ENCODE measurements at places on chromosomes 6 and 20. TPM values are rescaled to one million over a fixed set of nuclear protein-coding genes. Genes with fewer than 3 reads are reported as not detected.

Gene ZBTB12
- total RNA-seq = 9.9 TPM

Gene UBE2C
- 1.7 TPM for total RNA-seq

Gene SNAP25
- not detected for total RNA-seq

Gene FOXF2
- total RNA-seq = not detected

Gene HLA-G
- total RNA-seq = not detected

Gene SLC12A5
- 5.3 TPM for total RNA-seq

- H3K27ac ChIP-seq = no peak overlapping the region
- DNase-seq = no peak
- H3K4me1 ChIP-seq = no peaks in the 10 kb centered on the region
Observed at GRCh38 chr6:72849346-72849745, 227.5 kb downstream of the KCNQ5 start.

- H3K4me1 ChIP-seq = no peaks in the 10 kb centered on the region
- peaks cover 14% of the 10 kb centered on the region for H3K27me3 ChIP-seq
- no peaks in the 10 kb centered on the region for H3K36me3 ChIP-seq
- no peak overlapping the region for H3K4me3 ChIP-seq
- no peak overlapping the region for H3K27ac ChIP-seq
- DNase-seq = no peak
Observed at GRCh38 chr20:58116505-58116904, 111.9 kb downstream of the ANKRD60 start.

GRCh38 chr6:32622545-32623401 is 14.4 kb upstream of the HLA-DQA1 start:
- no peaks in the 10 kb centered on the region for H3K27me3 ChIP-seq
- no peak overlapping the region for H3K27ac ChIP-seq
- DNase-seq = no peak
- H3K4me1 ChIP-seq = no peaks in the 10 kb centered on the region
- H3K36me3 ChIP-seq = no peaks in the 10 kb centered on the region

GRCh38 chr20:38113401-38114325 is 51.4 kb downstream of the TGM2 start:
- peaks cover 36% of the 10 kb centered on the region for H3K4me1 ChIP-seq
- peak; percentile 96 for DNase-seq
- H3K36me3 ChIP-seq = no peaks in the 10 kb centered on the region
- no peak overlapping the region for H3K4me3 ChIP-seq
- no peaks in the 10 kb centered on the region for H3K27me3 ChIP-seq

GRCh38 chr20:43833511-43834395 is 80.9 kb upstream of the TOX2 start:
- DNase-seq = no peak
- no peak overlapping the region for H3K4me3 ChIP-seq
- H3K36me3 ChIP-seq = no peaks in the 10 kb centered on the region
- H3K27ac ChIP-seq = no peak overlapping the region
- H3K4me1 ChIP-seq = no peaks in the 10 kb centered on the region

- H3K4me3 ChIP-seq = no peak overlapping the region
- H3K4me1 ChIP-seq = peaks cover 34% of the 10 kb centered on the region
- DNase-seq = peak; percentile 56
Observed at GRCh38 chr20:51525241-51526105, 17.0 kb downstream of the NFATC2 start.

GRCh38 chr6:110689275-110689935 is 125.9 kb downstream of the CDK19 start:
- no peak overlapping the region for H3K27ac ChIP-seq
- H3K4me3 ChIP-seq = no peak overlapping the region
- H3K27me3 ChIP-seq = peaks cover 7% of the 10 kb centered on the region

- H3K36me3 ChIP-seq = no peaks in the 10 kb centered on the region
- no peak for DNase-seq
- H3K27me3 ChIP-seq = no peaks in the 10 kb centered on the region
- H3K27ac ChIP-seq = peak overlapping the region; percentile 25
- no peak overlapping the region for H3K4me3 ChIP-seq
- peaks cover 10% of the 10 kb centered on the region for H3K4me1 ChIP-seq
Observed at GRCh38 chr6:82836022-82836575, 229.5 kb downstream of the UBE3D start.

DNA sequence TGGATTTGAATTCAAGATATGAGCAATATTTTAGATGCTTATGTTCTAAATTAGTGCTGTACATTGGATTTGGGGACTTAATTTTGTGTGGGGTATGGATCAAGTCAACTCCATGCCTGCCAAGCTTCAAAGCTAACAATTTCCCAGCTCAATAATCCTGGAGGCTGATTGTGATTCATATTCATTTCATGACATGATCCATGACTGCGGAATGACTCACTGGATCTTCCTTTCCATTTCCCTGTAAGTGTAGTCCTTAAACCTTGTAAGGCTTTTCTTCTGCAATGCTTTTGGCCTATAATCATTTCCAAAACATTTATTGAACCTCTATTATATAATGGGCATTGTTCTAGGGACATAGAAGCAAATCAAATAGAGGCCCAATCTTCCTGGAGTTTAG is 44.7 kb upstream of the CCN2 start:
- no peak overlapping the region for H3K4me3 ChIP-seq
- H3K27ac ChIP-seq = no peak overlapping the region

DNA sequence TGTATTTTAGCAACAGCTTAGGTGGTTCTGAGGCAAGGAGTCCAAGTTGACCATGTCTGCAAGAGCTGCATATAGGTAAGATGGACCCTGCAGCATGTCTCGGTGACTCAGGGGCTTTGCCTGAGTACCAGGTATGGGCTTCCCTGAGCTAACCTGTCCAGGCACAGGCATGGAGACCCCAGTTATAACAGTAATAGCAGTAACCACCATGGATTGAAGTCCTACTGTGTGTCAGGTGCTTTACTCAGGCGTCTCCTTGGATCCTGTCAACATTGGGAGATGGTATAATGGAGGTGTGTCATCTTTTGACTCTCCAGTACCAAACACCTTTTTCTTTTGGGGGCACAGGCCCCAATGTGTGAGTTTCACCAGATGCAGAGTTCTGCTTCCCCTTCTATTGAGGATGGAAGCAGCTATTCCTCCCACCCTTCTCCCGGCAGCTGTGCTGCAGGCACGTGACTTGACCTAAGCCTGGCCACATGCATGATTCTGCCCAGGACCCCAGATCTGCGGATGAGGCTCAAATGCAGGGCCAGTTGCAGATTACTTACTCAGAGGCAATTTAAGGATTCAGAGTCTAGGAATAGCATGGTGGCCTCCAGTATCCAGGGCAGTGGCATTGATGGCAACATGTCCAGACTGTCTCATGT is 13.8 kb downstream of the TREM1 start:
- H3K27me3 ChIP-seq = peaks cover 32% of the 10 kb centered on the region
- no peaks in the 10 kb centered on the region for H3K36me3 ChIP-seq
- H3K27ac ChIP-seq = no peak overlapping the region
- no peaks in the 10 kb centered on the region for H3K4me1 ChIP-seq

- no peak overlapping the region for H3K4me3 ChIP-seq
- peaks cover 17% of the 10 kb centered on the region for H3K4me1 ChIP-seq
- H3K27ac ChIP-seq = no peak overlapping the region
- H3K27me3 ChIP-seq = 0 out of 2 replicates have a peak, but pooled peaks cover 4% of the 10 kb centered on the region
- no peak for DNase-seq
Observed at GRCh38 chr6:24752917-24753492, 21.7 kb upstream of the GMNN start.

GRCh38 chr6:97077380-97077779 is 152.9 kb downstream of the KLHL32 start:
- H3K27ac ChIP-seq = no peak overlapping the region
- H3K4me3 ChIP-seq = no peak overlapping the region
- H3K36me3 ChIP-seq = no peaks in the 10 kb centered on the region
- DNase-seq = no peak
- peaks cover 3% of the 10 kb centered on the region for H3K27me3 ChIP-seq
- no peaks in the 10 kb centered on the region for H3K4me1 ChIP-seq

DNA sequence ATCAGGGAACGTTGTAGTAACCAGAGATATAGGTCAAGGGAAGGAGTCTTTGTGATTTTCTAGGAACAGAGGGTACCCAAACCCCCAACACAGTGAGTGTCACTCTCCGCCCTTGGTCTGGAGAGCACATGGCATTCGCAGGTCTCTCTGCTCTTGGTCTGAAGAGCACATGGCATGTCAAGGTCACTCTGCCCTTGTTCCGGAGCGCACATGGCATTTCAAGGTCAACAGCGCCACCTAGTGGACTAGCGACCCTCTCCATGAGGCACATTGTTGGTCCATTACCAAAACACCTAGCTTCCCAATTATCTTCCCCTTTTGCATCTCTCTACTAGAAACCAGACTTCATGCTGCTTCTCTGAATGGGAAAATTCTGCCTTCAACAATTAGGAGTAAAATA is 260.0 kb downstream of the C6orf118 start:
- H3K4me1 ChIP-seq = no peaks in the 10 kb centered on the region
- H3K4me3 ChIP-seq = no peak overlapping the region
- no peaks in the 10 kb centered on the region for H3K27me3 ChIP-seq
- H3K36me3 ChIP-seq = no peaks in the 10 kb centered on the region

- H3K4me3 ChIP-seq = no peak overlapping the region
- DNase-seq = no peak
- no peak overlapping the region for H3K27ac ChIP-seq
- H3K36me3 ChIP-seq = no peaks in the 10 kb centered on the region
- no peaks in the 10 kb centered on the region for H3K4me1 ChIP-seq
- H3K27me3 ChIP-seq = no peaks in the 10 kb centered on the region
Observed at GRCh38 chr20:23542801-23543200, 25.5 kb downstream of the CST9L start.

GRCh38 chr6:144246988-144247387 is 38.1 kb upstream of the UTRN start:
- H3K4me1 ChIP-seq = no peaks in the 10 kb centered on the region
- H3K4me3 ChIP-seq = no peak overlapping the region
- no peak for DNase-seq

DNA sequence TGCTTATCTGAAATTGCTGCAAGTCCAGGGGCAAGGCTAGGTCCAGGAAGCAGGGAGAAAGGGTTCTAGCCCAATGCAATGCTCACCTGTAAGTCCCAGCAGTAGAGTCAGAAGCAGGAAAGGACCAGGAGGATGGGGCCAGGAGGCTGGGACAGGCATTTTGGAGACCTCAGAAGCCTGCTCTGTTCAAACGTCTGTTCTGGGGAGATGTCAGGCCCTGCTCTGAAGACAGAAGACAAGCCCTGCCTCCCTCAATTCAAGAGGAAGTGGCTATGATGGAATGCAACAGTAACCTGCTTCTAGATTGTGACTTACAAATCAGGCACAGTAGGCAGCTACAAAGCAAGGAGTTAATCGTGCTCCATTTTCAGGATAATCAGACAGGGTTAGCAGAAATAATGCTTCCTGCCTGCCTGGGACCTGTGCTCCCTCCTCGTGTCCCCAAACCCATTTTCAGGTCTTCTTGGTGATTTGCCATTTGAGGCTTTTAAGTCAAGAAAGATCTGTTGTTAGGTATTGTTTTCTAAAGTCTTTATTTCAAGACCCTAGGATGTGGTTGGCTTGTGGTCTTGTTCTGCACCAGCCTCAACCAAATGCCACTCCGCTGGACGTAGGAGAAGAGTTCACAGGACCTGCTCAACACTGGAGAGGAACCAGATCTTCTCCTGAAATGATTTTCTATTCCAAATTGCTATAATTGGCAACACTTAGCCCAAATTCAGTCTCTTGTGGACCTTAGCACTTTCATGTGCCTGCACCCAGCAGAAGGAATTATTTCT is at the start of gene SIRPG:
Gene SIRPG, minus strand, starts transcription at position 224 of the 779 bp plus-strand sequence. Its CDS starts 65 bp downstream, at position 159.
- no peaks in the 10 kb centered on the region for H3K4me1 ChIP-seq
- no peak within 1 kb of the TSS for H3K27ac ChIP-seq
- H3K27me3 ChIP-seq = no peaks in the 10 kb centered on the region
- no peak for DNase-seq
- no peaks in the 10 kb centered on the region for H3K36me3 ChIP-seq
- H3K4me3 ChIP-seq = no peak within 1 kb of the TSS

DNA sequence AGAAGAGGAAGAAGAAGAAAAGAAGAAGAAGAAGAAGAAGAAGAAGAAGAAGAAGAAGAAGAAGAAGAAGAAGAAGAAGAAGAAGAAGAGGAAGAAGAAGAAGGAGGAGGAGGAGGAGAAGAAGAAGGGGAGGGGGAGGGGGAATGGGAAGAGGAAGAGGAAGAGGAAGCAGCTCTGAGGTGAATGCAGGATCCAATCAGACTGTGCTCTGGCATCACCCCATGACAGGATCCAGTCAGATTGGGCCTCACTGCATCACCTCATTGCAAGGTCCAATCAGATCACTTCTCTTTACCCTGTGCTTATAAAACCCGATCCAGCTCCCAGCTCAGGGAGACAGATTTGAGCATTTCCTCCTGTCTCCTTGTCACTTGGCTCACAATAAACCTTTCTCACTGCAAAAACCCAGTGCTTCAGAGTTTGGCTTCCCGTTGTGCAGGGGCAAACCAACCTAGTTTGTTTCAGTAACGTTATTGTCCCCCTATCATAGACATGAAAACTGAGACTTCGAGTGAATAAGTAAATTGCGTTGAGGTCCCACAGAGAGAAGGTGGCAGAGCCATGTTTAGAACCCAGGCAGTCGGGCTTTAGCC is 28.6 kb upstream of the YWHAB start:
- DNase-seq = peak; percentile 55
- peak overlapping the region; percentile 23 for H3K27ac ChIP-seq
- no peaks in the 10 kb centered on the region for H3K36me3 ChIP-seq

DNA sequence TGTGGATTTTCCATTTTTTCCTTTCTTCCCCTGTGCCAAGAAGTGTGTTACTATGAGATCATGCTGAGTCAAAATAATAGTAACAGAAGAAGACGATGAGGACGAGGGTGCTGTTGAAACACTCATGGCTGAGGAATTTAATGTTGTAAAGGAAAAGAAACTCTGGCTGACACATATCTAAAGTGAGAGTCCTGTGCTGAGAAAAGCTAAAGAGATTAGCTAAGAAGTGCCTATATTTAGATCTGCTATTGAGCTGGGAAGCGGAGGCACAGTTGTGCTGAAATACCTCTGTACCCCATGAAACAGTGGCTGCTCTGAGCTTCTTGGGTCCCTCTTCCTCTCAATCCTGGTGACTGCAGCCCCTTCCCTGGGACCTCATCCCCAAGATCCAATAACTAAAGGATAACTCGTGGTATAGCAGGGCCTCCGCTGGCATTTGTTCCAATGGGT is 1.1 kb upstream of the SYTL3 start:
- no peak for DNase-seq
- H3K27me3 ChIP-seq = peaks cover 27% of the 10 kb centered on the region
- no peak overlapping the region for H3K4me3 ChIP-seq
- no peaks in the 10 kb centered on the region for H3K36me3 ChIP-seq
- peaks cover 14% of the 10 kb centered on the region for H3K4me1 ChIP-seq

- no peaks in the 10 kb centered on the region for H3K36me3 ChIP-seq
- H3K4me1 ChIP-seq = no peaks in the 10 kb centered on the region
- no peak for DNase-seq
- H3K27ac ChIP-seq = no peak overlapping the region
- no peak overlapping the region for H3K4me3 ChIP-seq
- H3K27me3 ChIP-seq = no peaks in the 10 kb centered on the region
Observed at GRCh38 chr6:85484948-85485347, 35.1 kb downstream of the NT5E start.

- no peaks in the 10 kb centered on the region for H3K36me3 ChIP-seq
- H3K27ac ChIP-seq = peak overlapping the region; percentile 14
- H3K4me1 ChIP-seq = peaks cover 11% of the 10 kb centered on the region
- no peak overlapping the region for H3K4me3 ChIP-seq
Observed at GRCh38 chr6:49764571-49765236, 20.5 kb upstream of the CRISP3 start.
